ENCODE measurements at places on chromosomes 6 and 20.
A peak's percentile ranks its signal among the peaks of the same experiment; 100 is the strongest.

DNA sequence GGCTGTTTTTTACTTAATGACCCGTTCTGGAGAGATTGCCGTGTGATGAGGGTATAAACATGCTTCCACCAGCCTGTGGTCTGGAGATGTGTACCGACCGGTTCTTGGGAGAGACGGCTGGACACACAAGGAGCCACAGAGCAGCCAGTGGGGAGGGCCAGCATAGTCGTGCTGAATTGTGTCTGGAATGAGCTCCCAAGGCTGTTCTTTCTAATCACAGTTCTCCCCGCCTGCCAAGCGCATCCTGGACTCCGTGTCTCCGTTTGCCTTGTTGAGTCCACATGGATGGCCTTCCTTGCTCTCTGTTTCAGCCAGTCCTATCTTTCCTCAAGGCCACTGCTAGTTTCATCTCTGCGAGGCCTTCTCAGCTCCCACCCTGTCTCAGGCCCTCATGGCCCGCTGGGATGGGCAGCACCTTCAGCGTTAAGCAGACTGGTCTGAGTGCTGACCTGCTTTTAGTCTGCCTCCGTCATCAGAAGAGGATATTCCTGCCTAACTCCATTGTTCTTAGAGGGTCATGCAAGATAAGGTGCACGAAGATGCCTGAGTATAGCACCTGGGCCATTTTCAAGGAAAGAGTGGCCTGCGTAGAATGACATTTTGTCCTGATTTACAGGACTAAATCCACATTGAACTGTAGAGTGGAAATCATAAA, 20.6 kb downstream of the MANBAL start:
- DNase-seq: peak; percentile 70

- no peak for DNase-seq
These were observed 24.4 kb upstream of the STXBP5 start for GRCh38 chr6:147179809-147180208.

GRCh38 chr6:124539096-124539495, 423.1 kb upstream of the RNF217 start:
- no peak for DNase-seq

- no peak for DNase-seq
These were observed 52.8 kb upstream of the IL20RA start for GRCh38 chr6:137097526-137097925.

- no peak for DNase-seq
These were observed 8.3 kb downstream of the B4GALT5 start for GRCh38 chr20:49705358-49705757.

DNA sequence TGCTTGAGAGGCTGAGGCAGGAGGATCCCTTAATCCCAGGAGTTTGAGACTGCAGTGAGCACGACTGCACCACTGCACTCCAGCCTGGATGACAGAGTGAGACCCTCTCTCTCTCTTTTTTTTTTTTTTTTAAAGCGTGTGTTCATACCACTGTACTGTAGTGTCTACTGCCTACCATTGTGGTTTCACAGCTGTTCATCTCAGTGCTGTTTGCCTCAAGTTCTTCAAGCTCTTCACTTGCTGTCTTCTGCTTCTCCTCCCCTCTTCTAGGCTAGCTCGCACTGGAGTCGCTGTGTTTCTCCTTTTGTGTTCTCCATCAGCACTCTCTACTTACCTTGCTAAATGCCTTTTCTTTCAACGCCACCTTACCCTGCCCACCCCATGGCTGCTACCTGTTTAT, 7.4 kb downstream of the FOXO3 start:
- no peak for DNase-seq

DNA sequence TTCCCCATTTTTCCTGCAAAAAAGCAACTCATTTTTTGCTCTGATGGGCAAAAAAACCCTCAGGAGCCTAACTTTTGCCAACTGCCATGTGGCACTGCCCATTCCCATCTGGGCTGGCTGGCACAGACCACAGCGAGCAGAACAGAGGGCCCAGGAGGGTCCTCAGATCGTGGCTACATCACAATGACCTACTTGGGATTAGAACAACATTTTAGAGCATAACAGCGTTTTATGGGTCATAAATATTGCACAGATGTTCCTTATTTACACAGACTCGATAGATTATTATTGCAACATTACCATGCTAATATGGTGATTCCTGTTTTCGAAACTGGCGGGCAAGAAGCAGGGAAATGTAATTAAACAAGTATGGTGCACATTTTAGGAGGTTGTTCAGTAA, 28.0 kb downstream of the PTPRT start:
- DNase-seq: no peak

DNA sequence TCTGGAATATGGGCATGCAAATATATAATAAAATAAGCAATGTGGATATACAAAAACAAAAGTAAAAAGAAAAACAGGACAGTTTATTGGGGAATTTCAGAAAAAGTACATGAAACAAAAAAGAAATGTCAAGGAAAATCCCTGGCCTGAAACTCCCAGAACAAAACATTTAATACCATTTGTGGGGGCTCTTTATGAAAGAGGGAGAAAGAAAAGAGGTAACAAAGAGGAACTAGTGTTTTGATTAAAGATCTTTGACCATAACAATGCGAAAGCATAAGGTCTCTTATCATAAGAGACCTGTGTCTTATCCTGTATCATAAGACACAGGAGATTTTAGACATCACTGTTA, 88.6 kb upstream of the ARID1B start:
- no peak for DNase-seq

- DNase-seq: peak; percentile 39
These were observed 97.0 kb downstream of the KCNB1 start for GRCh38 chr20:49385465-49385864.

DNA sequence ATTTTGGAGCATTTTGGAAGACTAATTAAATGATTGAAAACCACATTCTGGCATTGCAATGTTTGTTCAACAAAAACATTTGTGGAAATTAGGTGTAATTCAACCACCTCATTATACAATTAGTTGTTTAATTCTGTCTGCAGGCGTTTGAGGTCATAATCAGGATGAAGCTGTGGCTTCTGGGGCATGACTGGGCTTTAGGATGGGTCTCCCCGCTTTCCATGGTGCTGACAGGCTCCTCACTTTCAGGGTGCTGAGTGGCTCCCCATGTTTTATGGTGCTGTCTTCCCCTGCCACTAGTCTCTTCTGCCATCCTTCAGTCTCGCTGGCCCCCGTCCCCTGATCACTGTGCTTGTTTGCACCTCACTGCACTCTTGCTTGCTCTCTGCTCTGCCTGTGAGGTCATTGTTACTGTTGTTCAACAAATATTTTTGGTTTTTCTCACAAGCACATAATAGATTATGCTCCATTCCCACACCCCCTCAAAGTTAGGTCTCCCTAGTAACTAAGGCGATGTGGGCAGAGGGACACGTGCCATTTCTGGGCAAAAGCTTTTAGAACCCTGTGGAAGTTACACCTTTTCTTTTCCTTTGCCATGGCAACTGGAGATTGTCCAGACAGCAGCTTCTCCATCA, 25.4 kb upstream of the ZNF831 start:
- peak; percentile 47 for DNase-seq

DNA sequence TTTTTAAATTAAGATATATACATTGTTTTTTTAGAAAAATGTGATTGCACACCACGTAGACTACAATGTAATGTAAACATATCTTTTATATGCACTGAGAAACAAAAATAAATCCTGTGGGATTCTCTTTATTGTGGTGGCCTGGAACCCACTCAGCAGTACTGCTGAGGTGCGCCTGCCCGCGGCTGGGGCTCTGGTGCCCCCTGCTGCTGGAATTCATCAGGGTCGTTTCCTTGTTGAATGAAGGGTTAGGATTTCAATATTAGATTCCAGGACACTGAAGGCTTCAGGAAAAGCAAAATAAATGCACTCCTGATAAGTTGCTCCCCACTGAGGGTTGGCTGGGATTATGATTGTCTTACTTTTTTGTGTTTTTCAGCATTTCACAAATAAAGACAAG, 175.8 kb upstream of the GGTLC1 start:
- no peak for DNase-seq

- peak; percentile 80 for DNase-seq
These were observed at the start of gene LHFPL5 for GRCh38 chr6:35804996-35805736. Gene LHFPL5, plus strand, starts transcription at chr6:35805352. Its CDS starts 319 bp downstream, at chr6:35805671.

- DNase-seq: no peak
These were observed 569 bp downstream of the TCEA2 start for GRCh38 chr20:64063389-64064144.

GRCh38 chr20:7924692-7925091, 15.6 kb downstream of the HAO1 start:
- DNase-seq: no peak

DNA sequence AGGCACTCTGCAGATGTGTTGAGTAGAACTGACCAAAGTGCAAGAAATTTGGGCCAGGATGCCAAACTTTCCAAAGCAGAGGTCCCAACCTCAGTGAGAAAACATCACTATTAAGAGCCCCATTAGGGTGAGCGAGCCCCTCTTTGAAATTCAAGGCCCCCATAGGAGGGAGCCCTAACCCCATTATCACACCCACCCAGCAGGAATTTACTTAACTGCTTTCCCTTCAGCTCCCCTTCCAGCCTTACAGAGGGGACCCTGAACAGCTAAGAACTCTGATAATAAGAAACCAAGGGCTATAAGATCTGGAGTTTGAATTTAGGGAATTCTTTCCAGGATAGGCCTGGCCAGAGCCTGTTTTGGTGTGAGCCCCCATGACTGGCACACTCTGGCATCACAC, 130.6 kb downstream of the NFATC2 start:
- DNase-seq: no peak

DNA sequence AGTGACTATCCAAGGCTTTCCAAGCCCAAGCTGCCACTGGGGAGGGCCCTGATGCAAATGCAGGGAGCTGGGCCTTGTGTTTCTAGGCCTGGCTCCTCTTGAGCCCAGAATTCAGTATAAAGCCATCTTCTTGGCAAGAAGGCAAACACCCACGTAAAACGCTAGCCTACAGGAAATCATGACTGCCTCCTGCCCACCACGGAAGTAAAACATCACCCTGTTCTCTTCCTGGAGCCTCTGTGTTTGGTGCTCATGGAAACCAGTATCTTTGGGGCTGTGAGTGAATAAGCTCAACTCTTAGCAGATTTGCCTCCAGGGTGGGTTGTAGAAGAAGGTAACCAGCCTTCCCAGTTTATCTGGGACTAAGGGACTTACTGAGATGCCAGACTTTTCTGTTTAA, 271.0 kb downstream of the ZNF217 start:
- no peak for DNase-seq

DNA sequence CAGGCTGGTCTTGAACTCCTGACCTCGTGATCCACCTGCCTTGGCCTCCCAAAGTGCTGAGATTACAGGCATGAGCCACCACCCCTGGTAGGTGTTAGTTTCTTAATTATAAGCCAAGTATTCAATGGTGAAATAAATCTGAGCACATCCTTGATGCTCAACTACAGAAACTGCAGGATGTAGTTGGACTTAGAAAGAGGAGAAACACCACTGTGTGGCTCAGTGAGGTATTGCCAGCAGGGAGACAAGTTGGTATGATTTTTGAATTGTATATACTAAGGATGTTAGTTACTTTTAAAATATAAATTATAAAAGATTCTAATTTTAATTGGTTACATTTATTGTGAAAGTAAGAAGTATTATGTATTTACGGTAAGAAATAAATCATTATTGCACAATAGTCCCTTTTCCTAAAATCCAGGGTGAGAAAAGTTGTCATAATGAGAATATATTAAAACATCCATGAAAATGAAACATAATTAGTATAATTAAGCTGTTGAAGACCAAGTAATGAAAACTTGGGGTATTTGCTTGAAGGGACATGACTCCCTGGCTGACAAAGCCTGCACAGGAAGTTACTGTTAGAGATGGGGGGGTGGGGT, 17.6 kb downstream of the SLC18B1 start:
- DNase-seq: no peak

- peak; percentile 47 for DNase-seq
These were observed 10.8 kb upstream of the RNF24 start for GRCh38 chr20:4026093-4026601.

- DNase-seq: peak; percentile 56
These were observed 66.0 kb downstream of the PLAGL1 start for GRCh38 chr6:143941852-143942627.

GRCh38 chr6:82924799-82925535, 140.7 kb downstream of the UBE3D start:
- DNase-seq: no peak

- DNase-seq: no peak
These were observed 12.6 kb upstream of the SLPI start for GRCh38 chr20:45266977-45267376.

DNA sequence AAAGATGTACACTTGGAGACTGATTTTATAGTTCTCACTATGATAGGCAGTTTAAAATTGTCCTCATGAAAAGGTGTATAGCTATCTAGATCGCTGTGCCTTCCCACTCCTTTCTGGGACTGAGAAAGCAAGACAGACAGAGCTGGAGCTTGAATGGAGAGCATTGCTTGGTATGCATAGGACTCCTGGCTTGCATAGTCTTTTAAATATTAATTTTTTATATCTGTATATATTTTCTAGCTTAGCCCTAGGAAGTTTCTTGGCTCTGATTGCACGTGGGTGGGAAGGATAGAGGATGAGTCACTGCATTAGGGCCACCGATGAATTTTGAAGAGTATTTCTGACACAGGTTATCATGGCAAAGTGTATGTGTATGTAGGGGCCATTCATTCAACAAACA, 150.0 kb upstream of the SPACA1 start:
- DNase-seq: no peak

- DNase-seq: peak; percentile 50
These were observed 57.1 kb upstream of the MAP7 start for GRCh38 chr6:136607204-136607931.

GRCh38 chr6:164855281-164855680, 454.1 kb downstream of the C6orf118 start:
- DNase-seq: no peak

- peak; percentile 83 for DNase-seq
These were observed 1.8 kb downstream of the CDH4 start for GRCh38 chr20:61253640-61254511.

DNA sequence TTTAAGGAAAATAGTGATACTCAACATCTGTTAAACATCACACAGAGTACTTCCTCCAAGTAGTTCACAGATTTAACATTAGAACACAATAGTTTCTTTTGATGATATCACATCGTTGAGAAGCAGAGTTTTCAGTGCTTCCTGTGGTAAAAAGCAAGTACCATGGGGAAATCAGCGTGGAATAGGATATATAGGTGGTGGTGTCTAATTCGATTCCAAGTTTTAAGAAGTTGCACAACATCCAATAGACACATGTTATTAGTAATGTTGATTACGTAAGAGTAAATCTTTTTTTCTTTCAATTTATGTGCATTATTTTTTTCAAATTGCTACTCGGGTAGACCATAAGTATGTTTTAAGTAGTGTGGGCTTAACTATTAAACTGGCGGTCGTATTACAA, 360.7 kb downstream of the NKAIN2 start:
- DNase-seq: no peak
